Activated T-cell treated with anti-CD3 and anti-CD28 coated beads for 4 hours (primary cell): ENCODE measurements at places on chromosomes 2 and 18.

DNA sequence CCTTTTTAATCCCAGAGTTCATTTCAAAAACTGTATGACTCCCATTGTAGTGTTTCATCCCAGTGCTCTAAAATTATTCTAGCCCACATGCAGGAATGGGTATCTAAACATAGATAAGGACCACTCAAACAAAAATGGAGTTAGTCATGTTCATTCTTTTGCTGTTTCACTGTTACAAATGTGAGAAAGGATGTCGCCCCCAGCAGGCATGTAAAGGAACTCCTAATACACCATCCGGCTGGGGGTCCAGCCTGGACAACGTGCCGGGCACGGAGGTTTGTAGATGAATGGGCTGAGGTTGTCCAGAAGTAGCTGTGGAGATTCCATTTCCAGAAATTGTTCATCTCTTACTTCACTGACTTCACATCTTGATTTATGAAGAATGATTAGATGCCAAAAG is 101.9 kb upstream of the RAB12 start:
- no peak for DNase-seq

DNA sequence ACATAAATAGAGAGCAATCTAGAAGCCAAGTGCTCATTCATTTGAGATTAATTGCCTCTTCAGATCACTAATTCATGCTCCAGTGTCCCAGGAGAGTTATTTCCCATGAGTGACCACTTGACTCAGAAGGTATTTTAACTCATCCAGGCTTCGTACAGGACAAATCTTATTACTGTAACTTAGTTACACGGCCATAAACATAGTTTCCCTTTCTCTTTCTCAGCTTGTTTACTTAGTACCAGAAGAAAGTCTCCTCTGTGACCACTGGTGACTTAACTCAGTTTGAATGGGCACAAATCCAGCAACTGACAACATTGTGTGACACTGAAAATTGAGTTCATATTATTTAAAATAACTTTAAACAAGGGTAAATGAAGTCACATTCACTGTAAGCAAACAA is 25.3 kb downstream of the MMADHC start:
- no peak for DNase-seq

DNA sequence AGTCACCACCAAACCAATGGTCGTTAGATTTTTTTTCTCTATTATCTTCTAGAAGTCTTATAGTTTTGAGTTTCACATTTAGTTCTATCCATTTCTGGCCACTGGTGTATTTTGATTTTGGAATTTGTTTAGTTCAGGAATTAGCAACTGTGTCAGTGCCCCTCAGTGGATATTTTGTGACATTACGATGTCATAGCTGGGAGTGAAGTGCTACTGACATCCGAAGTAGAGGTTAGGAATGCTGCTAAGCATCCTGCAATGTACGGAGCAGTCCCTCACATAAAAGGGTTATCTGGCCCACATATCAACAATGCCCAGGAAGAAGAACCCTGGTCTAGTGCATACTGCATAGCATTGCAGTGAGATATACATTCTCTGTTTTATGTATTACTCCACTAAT is 157.4 kb upstream of the RGPD4 start:
- no peak for DNase-seq

DNA sequence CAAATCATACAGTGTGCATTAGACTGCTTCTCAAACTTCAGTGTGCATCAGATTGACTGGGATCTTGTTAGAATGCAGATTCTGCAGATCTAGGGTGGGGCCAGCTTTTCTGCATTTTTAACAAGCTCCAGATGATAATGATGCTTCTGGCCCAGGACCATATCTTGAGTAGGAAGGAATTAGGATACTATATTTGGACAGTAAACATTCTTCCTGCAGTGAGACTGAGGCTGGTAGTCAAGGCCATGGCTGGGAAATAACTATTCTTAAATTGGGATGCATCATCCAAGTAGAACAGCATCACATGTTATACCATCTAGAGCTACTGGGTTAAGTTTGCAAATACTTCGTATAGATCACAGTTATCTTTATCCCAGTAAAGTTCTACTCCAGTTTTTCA is 28.4 kb upstream of the ARMC9 start:
- DNase-seq: no peak

GRCh38 chr2:54434711-54435110 is 21.4 kb upstream of the SPTBN1 start:
- DNase-seq: no peak

DNA sequence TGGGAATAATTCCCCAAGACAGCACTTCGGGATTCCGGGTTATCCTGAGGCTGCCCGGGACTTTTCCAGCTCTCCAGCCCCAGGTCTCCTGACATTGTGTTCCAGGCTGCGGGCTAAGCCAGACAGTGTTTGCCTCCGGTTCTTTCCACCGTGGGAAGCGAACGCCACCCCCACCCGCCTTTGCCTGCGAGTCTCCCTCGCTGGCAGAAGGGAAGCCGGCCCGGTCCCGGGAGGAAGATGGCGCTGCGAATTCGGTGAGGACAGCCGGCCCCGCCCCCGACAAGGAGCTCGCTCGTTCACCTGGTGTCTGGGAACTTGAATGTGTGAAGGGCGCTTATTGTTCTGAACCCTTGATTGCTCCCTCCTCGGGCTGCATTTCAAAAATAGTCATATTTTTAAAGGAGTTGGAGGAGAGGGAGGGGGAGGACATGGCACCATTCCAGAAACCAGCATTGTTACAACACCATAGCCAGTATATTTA is 2.9 kb downstream of the LRATD1 start:
- no peak for DNase-seq

DNA sequence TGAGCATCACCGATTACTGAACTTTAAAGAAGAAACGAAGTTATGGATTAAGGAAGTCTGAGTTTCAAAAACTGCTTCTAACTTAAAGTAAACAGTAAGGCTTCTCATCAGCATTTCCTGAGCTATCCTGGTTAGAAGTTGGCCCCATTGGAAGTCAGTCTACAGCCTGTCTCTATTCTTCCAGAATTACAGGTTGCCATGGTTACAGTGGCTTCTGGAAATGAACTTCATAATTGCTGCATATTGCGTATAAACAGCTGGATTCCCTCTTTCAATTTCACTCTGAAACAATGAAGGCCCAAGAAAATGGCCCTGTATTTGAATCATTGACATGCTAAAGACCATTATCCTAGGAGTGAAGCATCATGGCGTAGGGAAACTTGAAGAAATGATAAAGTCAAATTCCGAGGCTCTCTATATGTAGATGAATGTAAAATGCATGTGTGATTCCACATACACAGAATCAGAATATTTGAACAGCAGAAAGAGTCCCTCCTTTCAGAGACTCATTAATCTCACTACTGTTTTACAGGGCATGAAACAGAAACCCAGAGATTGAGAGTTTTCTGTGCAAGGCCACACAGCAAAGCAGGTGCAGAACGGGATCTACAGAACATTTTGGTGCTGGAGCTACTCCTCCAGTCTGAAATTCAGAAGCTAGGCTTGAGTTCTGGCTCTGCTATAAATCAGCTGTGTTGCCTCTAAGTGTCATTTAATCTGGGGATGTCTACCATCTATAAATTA is 856.4 kb upstream of the CELF4 start:
- no peak for DNase-seq

GRCh38 chr2:173051463-173052215 is 24.0 kb upstream of the MAP3K20 start:
- DNase-seq: no peak

GRCh38 chr2:181467966-181468707 is 11.0 kb downstream of the ITGA4 start:
- no peak for DNase-seq

GRCh38 chr18:55124078-55124763 is 165.0 kb upstream of the CCDC68 start:
- DNase-seq: no peak

DNA sequence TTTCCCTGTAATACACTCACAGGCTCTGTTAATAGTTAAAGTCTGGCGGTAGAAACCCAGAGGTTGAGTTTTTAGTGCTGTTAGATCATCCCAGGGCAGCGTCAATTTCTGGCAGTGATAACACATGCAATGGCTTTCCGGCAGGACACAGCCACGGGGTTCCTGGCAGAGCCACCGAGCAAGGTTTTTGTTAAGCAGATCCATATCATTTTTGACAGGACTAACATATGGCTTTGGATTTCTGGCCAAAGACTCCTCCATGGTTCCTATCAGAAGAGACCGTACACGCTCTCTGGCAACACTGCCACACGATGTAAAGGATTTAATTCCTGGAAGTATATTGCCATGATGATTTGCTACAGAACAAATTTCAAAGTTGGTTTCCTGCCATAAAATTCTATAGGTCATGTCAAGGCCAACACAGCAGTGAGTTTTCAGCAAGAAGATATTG is 854.3 kb downstream of the LRRTM4 start:
- no peak for DNase-seq

DNA sequence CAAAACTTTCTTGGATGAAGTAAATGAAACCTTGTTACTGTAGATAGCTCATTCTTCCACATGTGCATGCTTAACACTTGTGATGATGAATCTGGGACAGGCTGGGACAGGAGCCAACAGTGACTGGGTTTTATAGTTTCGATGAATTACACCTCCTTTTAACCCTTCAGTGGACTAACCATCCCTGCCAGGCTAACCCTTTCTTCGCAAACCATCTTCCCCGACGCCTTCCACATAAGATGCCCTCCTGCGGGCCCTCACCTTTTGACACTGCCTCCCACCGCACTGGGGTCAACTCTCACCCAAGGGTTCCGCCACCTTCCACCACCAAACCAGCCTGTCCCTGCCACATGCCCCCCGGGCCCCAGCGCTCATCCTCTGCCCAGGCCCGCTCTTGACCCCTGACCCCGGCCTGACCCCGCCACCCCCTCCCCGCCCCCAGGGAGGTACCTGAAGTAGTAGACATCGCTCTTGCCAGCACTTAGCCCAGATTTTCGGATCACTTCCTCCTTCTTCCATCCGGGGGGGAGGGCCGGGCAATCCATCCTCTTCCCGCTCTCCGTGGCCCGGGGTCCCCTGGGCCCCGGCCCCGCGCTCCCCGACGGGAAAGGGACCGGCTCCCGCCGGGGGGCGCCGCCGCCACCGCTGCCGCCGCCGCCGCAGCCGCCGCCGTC is 764 bp downstream of the MBD2 start:
- peak; percentile 12 for DNase-seq

- DNase-seq: no peak
These were observed 91.1 kb upstream of the ARHGAP28 start for GRCh38 chr18:6638447-6638846.

DNA sequence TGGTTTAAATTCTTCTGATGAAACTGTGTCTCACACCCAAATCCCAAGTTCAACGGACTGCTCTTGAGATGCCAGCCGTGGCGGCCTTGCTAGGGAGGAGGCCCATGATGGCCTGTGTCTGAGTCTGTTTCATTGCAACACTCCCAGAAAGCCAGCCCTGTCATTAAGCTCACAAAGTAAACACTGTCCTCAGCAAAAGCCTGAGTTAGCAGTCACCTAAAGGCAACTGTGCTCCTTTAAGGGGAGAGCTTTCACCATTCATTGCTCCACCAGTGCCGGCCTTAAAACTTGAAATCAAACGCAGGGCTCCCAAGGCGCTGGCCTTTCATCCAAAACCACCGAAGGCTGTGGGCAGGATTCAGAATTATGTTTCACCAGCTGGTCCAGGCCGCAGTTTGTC is 42.5 kb upstream of the PPP1CB start:
- no peak for DNase-seq

DNA sequence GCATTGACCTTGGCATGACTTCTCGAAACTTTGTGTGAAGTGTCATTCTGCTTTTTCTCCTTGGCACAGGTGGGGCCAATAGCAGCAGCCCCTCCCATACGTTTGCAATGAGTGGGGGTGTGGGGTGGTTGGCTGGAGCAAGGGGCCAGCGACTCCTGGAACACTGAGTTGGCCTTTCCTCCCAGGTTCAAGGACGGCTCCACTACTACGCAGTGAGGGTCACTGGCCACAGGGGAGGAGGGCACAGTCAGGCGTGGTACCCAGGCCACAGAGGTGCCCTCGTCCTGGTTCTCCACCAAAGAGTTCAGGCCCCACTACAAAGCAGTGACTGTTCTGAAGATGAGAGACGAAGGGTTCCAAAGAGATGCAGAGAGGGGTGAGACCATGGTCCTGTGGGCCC is 70.6 kb upstream of the OTOS start:
- DNase-seq: no peak

DNA sequence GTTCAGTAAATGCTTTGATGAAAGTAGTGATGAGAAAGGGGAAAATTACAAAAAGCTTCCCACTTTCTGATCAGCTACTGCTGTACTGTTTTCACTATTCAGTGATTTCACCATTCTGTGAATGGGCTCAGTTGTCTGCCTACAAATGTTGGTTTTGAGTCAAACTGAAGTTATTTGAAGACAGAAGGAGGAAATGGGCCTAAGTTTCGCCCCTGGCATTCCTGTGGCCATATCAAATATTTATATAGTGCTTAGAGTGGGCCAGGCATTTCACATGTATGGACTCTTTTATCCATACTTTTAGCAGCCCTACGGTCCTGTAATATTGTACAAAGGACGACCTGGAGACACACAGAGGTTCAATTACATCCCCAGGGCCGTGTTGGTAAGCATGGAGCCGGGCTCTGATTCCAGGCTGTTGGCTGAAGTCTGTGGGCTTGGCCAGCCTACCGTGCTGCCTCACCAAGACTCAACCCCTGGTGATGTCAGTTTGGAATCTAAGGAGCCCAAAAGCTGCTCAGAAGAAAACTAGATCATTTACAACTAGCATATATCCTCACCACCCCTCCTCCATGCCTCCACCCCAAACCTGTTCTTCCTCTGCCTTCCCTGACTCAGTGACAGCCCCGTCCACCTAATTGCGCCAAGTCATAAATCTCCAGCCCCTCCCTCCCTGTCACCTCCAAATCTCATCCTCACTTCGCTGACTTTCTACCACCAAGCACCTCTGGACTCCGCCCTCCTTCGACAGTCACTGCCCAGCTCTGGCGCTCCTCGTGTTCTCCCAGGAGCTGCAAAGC is 10.1 kb upstream of the GRHL1 start:
- DNase-seq: no peak

DNA sequence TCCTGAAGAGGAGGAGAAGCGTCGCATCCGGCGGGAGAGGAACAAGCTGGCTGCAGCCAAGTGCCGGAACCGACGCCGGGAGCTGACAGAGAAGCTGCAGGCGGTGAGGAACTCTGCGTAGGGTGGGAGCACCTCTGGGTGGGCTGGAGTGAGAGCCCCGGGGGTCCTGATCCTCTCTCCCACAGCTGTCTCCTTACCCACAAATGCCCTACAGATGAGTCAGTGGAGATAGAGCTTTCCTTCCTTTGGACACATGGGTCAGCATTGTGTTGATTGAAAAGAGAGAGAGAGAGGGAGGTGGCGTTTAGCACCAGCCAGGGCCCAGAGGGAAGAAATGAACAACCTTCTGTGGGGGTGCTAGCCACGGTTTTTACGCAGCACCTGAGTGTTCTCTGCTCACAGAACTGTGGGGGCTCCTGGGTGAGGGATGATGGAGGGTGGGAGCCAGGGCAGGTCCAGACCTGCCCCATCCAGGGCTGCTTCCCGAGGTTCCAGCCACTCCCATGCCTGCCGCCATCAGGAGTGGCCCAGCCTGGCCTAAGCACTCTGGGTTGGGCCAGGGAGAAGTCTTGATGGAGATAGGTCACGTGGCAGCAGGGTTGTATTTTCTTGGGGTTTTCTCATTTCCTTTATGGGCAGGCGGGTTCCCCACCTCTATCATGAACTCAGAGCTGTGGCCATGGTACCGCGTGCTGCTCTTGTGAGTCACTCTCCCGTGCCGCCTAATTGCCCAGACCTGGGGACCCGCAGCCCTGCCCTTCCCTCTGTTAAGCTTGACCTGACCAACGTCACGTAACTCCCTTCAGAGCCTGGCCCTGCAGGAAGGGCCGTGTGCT is 16.3 kb downstream of the FOSL2 start:
- peak; percentile 56 for DNase-seq
